ENCODE measurements at places on chromosomes 3 and 15.

DNA sequence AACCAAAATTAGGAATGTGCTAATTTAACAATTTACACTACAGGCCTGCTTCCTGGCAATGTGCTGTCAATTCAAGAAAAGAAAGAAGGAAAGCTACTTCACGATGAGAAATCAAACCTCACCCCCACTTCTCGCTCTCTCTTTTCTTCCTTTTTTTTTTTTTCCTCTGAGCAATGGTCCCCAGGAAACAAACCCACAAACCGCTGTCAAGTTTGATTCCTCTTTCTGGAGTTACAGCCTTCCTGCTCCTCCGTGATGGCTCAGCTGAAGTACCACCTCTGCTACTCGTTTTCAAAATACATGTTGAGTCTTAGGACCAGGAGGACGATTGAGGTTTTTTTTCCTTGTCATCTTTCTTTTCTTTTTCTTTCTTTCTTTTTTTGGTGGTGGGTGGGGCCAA lies 3.4 kb upstream of the TRIM71 start:
- no peak for DNase-seq

- DNase-seq: no peak
Observed at GRCh38 chr3:143249014-143249413, 129.4 kb downstream of the CHST2 start.

GRCh38 chr3:129794311-129795185 lies 99.0 kb downstream of the TMCC1 start:
- peak; percentile 40 for DNase-seq

- DNase-seq: no peak
Observed at GRCh38 chr3:28569357-28569756, 220.7 kb upstream of the AZI2 start.

GRCh38 chr3:151146731-151147091 lies 56.3 kb downstream of the GPR171 start:
- DNase-seq: no peak

GRCh38 chr3:183478501-183478900 lies 50.1 kb upstream of the MCF2L2 start:
- no peak for DNase-seq

- DNase-seq: no peak
Observed at GRCh38 chr3:54311211-54311747, 188.9 kb downstream of the CACNA2D3 start.

DNA sequence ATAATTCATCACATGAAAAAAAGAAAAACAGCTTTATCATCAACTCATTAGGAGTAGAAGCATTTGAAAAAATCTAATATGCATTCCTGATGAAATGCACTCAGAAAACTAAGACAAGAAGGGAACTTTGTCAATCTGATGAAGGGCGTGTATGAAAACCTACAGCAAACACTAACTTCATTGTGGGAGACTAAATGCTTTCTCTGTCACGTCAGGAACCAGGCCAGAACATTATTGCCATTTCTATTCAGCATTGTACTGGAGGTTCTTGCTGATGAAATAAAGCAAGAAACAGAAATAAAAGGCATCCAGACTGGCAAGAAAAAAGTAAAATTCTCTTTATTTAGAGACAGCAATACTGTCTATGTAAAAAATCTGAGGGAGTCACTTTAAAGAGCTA lies 235.2 kb downstream of the GABRB3 start:
- no peak for DNase-seq

GRCh38 chr3:152480282-152480953 lies 211.7 kb downstream of the MBNL1 start:
- no peak for DNase-seq

DNA sequence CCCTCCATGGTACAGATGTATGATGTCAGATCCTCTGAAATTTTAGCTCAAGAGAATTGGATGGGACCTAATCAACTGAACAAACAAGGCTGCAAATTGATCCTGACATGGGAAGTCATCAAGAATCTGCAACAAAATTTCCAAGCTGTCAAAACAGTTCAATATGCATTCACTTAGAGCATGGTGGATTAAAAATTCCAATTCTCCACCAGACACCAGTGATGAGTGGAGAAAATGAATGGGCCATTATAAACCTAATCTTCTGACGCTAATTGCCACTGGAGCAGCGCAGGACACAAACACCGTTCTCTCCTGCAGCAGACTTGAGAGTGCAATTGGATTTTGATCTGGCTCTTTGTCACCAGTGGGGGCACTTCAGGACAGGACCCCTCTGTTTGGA lies 94.2 kb downstream of the MINAR1 start:
- DNase-seq: no peak

DNA sequence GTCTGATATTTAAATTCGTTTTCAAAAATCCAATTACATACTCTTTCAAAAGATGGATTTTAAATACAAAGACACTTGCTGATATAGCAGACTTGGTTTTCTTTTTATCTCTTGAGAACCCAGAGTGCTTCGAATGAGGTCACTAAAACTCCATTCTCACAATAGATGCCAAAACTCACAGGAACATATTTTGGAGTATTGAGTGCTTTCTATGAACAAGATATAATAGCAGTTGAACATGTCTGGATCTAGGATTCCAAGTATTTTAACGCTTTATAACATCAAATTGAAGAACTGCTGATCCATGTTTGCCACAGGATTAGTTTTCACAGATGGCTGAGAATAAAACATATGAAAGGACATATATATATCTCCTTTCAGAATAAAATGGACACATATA lies 113.2 kb downstream of the SAMMSON start:
- DNase-seq: no peak

DNA sequence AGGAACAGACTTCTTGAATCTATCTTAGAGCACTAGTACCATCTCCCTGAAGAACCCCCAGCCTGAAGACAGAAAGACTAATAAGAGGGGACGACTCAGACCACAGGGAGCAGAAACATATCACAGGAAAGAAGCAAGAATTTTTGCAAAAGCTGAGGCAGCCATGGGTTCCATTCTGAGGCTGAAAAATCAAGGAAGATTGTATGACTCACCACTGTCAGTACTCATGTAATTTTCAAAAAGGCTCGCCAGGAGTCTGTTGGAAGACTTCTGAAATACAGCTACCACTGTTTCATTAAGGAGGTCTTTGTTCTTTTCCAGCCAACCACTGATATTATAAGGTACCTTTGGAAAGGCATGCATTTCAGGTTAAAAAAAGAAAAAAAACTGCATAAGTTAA lies 47.5 kb downstream of the MYH15 start:
- no peak for DNase-seq

DNA sequence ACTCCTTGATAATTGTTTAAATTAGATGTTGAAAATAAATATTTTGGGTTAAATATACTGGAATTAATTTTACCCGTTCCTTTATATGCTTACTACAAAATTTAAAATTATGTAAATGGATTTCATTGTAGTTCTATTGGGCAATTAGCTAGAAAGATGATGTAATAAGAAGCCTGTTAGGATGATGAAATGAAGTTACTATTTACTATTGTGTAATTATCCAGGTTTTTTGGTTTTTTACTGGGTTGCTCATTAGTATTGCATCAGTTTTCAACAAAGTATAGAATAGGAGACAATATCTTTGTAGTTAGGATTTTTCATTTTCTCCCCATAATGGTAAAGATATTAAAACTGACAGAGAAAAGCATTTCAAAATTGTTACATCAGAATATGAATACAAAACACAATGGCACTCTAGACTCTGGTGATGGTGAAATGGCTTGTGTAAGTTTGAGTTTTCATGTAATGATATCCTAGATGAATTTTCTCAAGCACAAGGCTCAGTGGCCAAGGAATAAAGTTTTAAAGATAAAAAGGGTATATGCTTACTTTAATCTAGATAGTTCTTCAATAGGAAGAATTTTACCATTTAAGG lies 222.0 kb downstream of the P3H2 start:
- no peak for DNase-seq

GRCh38 chr3:82081351-82081750 lies 319.9 kb upstream of the GBE1 start:
- DNase-seq: no peak

DNA sequence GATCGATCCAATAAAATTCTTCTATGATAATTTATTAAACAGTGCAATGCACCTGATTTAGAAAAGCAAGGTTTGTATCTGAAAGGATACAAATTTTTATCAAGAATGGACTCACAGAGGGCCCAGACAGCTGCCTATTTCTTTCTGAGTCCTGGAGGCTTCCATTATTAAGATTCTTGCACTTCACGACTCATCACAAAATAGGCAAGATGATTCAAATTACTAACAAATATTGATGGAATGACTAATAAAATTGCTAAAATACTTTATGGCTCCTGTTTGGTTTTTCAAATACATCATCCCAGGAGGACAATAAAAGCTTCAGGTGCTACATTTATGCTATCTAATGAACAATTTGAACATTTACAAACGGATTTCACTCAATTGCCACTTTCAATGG lies 483.0 kb upstream of the AGTR1 start:
- DNase-seq: no peak

DNA sequence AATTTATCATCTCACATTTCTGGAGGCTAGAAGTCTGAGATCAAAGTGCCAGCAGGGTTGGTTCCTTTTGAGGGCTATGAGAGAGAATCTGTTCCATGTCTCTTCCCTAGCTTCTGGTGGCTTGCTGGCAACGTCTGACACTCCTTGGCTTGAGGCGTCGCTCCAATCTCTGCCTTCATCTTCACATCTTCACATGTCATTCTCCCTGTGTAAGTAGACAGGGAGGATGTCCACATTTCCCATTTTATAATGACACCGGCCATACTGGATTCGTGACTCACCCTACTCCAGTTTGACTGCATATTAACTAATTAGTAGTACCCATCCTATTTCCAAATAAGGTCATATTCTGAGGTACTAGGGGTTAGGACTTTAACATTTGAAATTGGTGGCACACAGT lies 17.5 kb upstream of the ARHGAP31 start:
- DNase-seq: no peak

DNA sequence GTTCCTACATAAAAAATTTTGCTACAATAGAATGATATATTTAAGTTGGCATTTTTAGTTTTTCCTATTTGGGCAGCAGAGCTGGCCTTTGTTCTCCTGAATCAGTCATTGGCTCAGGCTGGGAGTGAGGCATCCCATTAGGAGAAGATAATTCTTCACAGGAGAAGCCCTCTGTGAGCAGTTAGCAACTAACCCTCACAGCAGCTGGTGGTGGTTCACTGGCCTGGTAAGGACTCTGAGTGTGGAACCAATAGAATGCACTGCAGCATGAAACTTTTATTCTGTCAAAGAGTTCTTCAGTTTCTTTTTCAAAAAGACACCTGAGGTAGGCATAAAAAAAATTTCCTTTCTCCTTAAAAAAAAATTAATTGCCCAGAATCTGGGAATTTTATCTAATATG lies 562.6 kb downstream of the ZNF385D start:
- no peak for DNase-seq

All from femur (tissue), 1 donor.